Activated T-helper 2 cell treated with anti-CD3 and anti-CD28 coated beads, Interferon-gamma antibody, Interleukin-2, Interleukin-4, amounts not matched to agents 10 μg/mL and 5 μg/mL and 100 μg/mL, durations not matched to agents 14 hours and 24 hours and 36 hours (primary cell): ENCODE measurements at places on chromosomes 2 and 18. TPM values are rescaled to one million over a fixed set of nuclear protein-coding genes. Genes with fewer than 3 reads are reported as not detected.

GRCh38 chr2:165682546-165682945, 111.5 kb downstream of the GALNT3 start:
- H3K27me3 ChIP-seq = peaks cover 6% of the 10 kb centered on the region
- DNase-seq = no peak
- H3K4me1 ChIP-seq = no peaks in the 10 kb centered on the region

GRCh38 chr2:43274055-43274454, 47.6 kb upstream of the ZFP36L2 start:
- H3K4me3 ChIP-seq = no peak overlapping the region
- H3K27ac ChIP-seq = peak overlapping the region; percentile 5
- peaks cover 16% of the 10 kb centered on the region for H3K4me1 ChIP-seq
- H3K27me3 ChIP-seq = no peaks in the 10 kb centered on the region
- no peak for DNase-seq

GRCh38 chr2:238425505-238425978, 1.2 kb upstream of the ASB1 start:
- H3K36me3 ChIP-seq = peaks cover 25% of the 10 kb centered on the region
- no peak for DNase-seq
- H3K4me1 ChIP-seq = peaks cover 19% of the 10 kb centered on the region
- H3K27me3 ChIP-seq = no peaks in the 10 kb centered on the region

GRCh38 chr2:170815311-170815710, 1.4 kb upstream of the GAD1 start:
- peaks cover 15% of the 10 kb centered on the region for H3K36me3 ChIP-seq
- peak overlapping the region; percentile 87 for H3K4me3 ChIP-seq
- H3K4me1 ChIP-seq = peaks cover 32% of the 10 kb centered on the region

- no peaks in the 10 kb centered on the region for H3K4me1 ChIP-seq
- no peaks in the 10 kb centered on the region for H3K27me3 ChIP-seq
- no peak overlapping the region for H3K4me3 ChIP-seq
- H3K27ac ChIP-seq = no peak overlapping the region
- no peaks in the 10 kb centered on the region for H3K36me3 ChIP-seq
- no peak for DNase-seq
These were observed 195.8 kb downstream of the CYP26B1 start for GRCh38 chr2:71951718-71952404.

GRCh38 chr2:190215620-190216019, 104.0 kb downstream of the HIBCH start:
- H3K4me1 ChIP-seq = peaks cover 3% of the 10 kb centered on the region
- no peaks in the 10 kb centered on the region for H3K36me3 ChIP-seq
- DNase-seq = no peak
- H3K27ac ChIP-seq = no peak overlapping the region
- H3K4me3 ChIP-seq = no peak overlapping the region

DNA sequence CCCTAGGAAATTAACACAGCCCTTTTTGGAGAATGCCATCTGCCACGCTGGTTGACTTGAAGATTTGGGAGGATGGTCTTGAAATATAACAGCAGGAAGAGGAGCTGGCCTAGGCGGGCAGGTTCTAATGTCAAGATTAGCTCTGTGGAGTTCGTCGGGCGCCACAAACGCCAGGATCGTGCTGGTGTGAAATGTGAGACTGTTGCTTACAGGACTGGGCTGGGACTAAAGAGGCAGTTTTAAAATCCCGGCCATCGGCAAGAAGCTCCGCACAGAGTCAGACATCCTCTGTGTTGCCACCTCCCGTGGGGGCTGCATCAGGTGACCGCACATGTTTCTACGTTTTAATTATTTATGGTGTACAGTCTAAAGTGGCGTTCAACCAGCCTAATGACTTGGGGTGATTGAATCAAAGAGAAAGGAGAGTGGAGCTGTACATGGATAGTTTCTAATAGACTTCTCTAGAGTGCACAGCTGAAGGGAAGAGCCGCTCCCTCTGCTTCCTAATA, 99.4 kb upstream of the BCL11A start:
- H3K4me3 ChIP-seq = no peak overlapping the region
- no peak for DNase-seq
- no peaks in the 10 kb centered on the region for H3K4me1 ChIP-seq
- H3K27ac ChIP-seq = no peak overlapping the region
- H3K27me3 ChIP-seq = no peaks in the 10 kb centered on the region

DNA sequence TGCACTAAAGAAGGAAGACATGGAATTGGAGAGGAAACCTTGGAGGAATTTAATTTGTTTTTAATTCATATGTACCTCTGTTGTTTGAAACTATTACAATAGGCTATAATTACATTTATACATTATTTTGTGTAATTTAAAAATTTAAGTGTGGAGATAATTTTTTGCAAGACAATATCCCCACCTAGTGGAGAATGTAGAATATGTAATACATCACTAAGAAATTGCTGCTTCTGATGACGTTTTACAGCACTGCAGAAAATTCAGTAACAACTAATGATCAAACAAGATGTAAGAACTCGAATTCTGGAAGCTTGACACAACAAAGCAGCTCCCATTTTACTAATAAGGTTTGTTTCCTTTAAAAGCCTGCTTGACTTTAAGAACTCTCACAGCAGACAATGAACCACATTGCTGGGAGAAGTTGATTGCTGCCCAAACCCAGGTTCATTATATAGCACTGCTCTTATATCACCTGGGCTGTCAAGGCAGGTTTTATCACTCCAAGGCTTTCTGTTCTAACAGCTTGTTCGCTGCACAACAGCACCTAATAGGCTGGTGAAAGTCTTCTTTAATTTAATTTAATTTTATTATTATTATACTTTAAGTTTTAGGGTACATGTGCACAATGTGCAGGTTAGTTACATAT, 53.4 kb downstream of the THADA start:
- H3K36me3 ChIP-seq = peaks cover 38% of the 10 kb centered on the region
- no peak for DNase-seq
- H3K4me3 ChIP-seq = no peak overlapping the region
- no peak overlapping the region for H3K27ac ChIP-seq

DNA sequence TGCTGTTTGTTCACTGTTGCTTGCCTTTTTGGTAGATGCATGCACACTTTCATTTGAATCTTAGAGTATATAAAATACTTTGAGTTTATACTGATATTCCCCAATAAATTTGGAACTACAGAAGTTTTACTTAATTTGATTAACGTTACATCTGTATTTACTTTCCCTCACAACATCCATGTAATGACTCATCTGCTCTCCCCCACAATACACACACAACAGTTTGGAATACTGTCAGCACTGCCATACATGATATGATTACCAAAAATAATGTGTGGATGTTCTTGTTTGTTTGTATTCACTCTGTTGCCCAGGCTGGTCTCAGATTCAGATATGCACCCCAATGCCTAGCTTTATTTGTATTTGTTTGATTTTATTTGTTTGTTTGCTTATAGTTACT, 144.2 kb downstream of the WDR7 start:
- peaks cover 4% of the 10 kb centered on the region for H3K36me3 ChIP-seq
- DNase-seq = no peak
- H3K27me3 ChIP-seq = no peaks in the 10 kb centered on the region
- H3K27ac ChIP-seq = no peak overlapping the region

- no peak overlapping the region for H3K4me3 ChIP-seq
- DNase-seq = no peak
- H3K4me1 ChIP-seq = peaks cover 5% of the 10 kb centered on the region
- H3K27ac ChIP-seq = no peak overlapping the region
These were observed 24.6 kb downstream of the SOWAHC start for GRCh38 chr2:109638795-109639194.

GRCh38 chr2:41717839-41718238, 330.0 kb upstream of the PKDCC start:
- H3K36me3 ChIP-seq = no peaks in the 10 kb centered on the region
- peaks cover 10% of the 10 kb centered on the region for H3K4me1 ChIP-seq
- no peaks in the 10 kb centered on the region for H3K27me3 ChIP-seq
- no peak overlapping the region for H3K27ac ChIP-seq
- DNase-seq = no peak
- no peak overlapping the region for H3K4me3 ChIP-seq

The TPO gene
- total RNA-seq = not detected in 2 replicates

The ZAP70 gene
- total RNA-seq = 231 and 234 TPM in 2 replicates

The LYPD6 gene
- not detected in 2 replicates for total RNA-seq

The CDH20 gene
- total RNA-seq = not detected in 2 replicates

The INPP4A gene
- 35.9 and 40.2 TPM in 2 replicates for total RNA-seq

The PLCL1 gene
- total RNA-seq = 1.8 and 2.0 TPM in 2 replicates

The ABCG8 gene
- 0.23 TPM in 2 replicates for total RNA-seq

The DYTN gene
- not detected in 2 replicates for total RNA-seq

The VWC2L gene
- total RNA-seq = not detected in 2 replicates
